ENCODE measurements at places on chromosomes 5 and 9.
A peak's percentile ranks its signal among the peaks of the same experiment; 100 is the strongest.

DNA sequence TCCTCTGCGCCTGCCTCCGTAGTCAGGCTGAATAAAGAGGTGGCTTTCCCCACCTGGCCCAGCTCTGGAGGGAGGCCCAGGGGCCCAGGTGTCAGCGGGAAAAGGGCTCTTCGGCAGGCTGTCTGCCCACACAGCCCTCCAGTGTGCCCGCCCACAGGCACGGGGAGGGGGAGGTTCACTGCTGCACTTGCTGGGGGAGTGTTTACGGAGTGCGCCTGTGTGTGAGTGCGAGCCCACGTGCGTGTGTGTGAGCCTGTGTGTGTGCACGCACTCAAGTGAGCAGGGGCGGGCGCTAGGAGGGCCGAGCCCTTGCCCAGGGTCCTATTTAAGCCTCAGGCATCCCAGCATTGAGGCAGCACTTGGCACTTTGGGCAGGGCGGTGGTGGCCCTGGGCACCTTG lies 10.9 kb downstream of the DNLZ start:
- no peak for DNase-seq

DNA sequence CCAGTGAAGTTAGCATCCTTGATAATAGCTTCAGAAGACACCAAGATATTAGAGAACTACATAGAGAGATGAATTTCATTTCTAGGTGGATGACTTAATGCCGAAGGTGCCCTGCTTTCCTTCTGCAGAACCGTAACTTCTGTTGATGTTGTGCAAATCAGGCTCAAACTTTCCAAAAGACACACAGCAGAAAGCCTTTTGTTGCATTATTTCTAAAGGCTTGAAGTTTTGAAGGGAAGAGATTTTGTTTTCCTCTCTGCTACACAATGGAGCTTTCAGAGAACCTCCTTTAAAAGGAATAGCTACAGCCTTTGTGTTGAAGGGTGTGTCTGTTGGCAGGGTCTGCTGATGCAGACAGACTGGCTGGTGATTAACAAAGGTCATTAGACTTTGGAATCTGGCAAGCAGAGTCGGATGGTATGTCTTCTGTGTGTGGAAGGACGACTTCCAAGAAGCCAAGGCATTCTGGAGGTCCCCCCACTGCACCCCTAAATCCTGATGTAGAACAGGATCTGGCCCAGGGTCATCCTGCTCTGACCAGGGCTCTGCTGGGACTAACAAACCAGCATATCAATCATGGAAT lies 57.8 kb downstream of the ZNF462 start:
- no peak for DNase-seq

GRCh38 chr9:109316207-109316640 lies 4.6 kb downstream of the EPB41L4B start:
- DNase-seq, result no peak

DNA sequence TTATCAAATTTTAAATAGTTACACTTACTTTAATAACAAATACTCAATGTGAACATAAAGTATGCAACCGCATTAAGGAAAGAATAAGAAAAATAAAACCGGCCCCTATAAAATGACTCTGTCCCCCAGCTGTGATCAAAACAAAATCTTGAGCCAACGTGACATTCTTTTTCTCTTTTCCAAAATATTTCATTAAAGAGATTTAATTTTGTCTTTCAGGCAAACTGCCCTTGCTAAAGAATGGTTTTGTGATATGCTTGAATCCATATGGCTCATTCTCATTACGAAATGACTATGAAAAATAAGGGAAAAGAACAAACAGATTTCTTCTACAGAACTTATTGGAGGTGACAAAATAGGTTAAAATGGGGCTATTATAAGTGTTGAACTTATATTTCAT lies 197.0 kb downstream of the NR2F1-AS1 start:
- no peak for DNase-seq

DNA sequence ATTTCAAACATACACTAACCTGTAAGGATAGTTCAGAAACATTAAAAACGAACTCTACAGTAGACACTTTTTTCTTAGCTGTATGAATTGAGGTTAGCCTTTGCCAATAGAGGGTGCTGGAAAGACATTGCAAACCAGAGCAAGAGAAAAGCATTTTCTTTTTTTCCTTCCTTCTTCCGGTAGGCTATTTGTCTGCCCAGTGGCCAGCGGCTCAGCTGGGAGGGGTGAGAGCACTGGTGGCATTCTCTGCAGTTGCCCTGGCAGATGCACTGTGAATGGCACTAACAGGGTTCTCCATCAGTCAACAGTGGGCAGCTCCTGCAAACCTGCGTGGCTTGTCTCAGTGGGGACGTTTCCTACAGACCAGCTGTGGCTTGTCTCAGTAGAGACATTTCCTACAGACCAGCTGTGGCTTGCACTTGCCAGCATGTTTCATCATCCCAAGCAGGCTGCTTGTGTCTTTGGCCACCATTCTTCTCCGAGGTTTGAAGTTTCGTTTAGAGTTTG lies 984.5 kb upstream of the CDH18 start:
- peak; percentile 59 for DNase-seq

GRCh38 chr5:142969624-142970439 lies 199.7 kb downstream of the ARHGAP26 start:
- DNase-seq, result no peak

GRCh38 chr9:109640580-109641371 lies 139.2 kb upstream of the PALM2AKAP2 start:
- peak; percentile 83 for DNase-seq

GRCh38 chr9:88905506-88905905 lies 85.8 kb upstream of the S1PR3 start:
- DNase-seq, result no peak

All from ecto neural progenitor cell (in vitro differentiated cells).